ENCODE measurements at places on chromosomes 7 and 10.
A peak's percentile ranks its signal among the peaks of the same experiment; 100 is the strongest.

GRCh38 chr7:158846304-158846703, 10.1 kb upstream of the DYNC2I1 start:
- DNase-seq, result no peak

DNA sequence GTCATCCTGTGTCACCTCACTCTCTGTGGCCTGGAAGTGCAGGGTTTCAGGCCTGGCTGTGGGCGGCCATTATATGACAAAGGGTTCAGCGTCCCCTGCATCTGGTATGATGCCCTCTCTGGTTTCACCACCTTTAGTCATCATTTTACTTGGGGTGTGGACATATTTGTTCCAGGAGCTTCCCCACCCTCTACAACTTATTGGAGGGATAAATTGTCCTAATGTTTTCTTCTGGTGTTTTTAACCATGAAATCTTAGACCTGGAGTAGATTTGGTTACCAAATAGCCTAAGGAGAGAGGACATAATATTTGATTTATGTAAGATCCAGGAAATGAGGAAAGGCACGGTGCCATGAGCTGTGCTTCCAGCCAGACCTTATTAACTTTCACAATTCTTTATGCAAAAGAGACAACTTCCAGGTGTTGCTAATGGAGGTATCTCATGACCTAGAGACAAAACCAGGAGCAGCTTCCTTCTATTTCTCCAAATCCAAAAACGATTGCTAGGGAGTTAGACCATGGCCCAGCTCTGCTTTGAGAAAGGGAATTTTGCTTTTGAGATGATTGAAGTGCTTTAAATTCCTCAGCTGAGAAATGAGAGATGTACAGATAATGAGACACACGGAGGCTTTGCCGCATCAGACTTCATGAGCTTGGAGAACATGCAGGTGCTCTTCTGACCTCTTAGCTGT, 20.9 kb downstream of the WBP1L start:
- no peak for DNase-seq

- peak; percentile 53 for DNase-seq
Observed at GRCh38 chr10:73647211-73647874, 6.1 kb upstream of the MYOZ1 start.

- no peak for DNase-seq
Observed at GRCh38 chr7:135169141-135169963, 1.2 kb downstream of the CYREN start.

DNA sequence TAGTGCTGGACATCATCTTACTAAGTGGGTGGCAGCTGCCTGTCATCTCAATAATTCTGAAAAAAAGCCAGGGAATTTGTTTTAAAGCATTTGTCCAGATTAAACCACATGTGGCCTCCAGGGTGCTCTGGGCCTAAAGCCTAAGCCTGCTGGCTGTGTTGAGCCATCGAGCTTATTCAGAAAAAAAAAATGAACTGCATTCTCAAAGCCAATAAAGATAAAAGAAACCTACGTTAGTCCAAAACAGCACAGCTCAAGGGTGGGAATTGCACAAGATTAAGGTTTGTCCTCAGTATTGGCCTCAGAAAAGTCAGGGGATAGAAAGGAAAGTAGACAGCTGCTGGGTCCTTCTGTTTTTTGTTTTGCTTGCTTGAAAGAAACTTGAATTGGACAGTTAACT, 22.6 kb upstream of the PRTFDC1 start:
- DNase-seq, result no peak

DNA sequence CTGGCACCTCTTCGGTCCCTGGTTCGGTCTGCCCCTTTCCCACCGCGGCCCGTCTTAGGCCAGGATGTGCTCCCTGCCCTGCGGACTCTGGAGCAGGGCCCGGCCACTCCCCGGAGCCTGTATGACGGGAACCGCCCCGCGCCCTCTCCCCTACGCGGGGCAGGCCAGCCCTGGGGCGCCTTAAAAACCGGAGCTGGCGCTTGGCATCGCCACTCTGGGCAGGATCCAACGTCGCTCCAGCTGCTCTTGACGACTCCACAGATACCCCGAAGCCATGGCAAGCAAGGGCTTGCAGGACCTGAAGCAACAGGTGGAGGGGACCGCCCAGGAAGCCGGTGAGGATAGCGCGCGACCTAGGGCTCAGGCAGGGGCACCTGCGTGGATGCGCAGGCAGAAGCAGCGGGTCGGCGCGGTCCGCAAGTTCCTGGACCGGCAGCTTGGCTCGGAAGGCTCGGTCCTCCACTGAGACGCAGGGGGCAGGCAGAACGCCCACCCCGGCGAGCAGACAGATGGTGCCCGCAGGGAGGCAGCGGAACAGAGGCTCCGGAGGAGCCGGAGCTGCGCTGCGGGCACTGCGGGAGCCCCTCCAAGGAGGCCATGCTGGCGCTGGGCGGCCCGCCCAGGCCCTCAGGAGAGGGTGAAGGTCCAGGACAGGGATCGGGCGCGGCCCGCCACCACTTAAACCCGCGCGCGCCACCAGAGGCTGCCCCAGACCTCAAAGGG, at the start of gene ADIRF:
TSS of gene ADIRF (plus strand) at position 212 of the 723 bp plus-strand sequence. CDS start at position 275, 63 bp downstream.
- no peak for DNase-seq

DNA sequence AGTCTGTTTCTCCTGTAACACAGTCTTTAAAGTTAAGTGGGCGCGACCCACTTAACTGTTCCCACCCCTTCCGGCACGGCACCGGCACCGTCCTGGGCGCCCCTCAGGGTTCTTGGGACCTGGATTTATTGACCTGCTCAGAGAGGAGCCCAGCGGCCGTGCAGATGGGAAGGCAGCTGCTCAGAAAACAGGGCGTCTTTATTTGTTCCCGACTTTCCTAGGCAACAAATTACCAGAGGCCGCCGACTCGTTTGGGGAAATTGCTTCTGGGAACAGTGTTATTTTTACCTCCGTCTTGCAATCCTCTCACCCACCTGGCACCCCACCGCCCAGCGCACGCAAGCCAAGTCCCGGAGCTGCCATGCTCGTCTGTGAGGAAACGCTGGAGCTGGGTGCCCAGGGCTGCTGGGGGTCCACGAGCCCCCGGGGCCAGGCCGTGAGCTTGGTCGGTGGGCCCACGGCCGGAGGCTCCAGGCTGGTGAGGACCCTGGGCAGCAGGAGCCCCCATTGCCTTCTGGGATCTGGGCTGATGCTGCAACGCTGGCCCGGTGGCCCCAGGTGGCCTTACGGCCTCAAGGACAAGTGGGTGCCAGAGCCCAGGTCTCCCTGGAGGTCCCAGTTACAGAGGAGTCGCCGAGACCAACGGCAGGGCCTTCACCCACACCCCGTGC, 14.9 kb upstream of the ADGRA1 start:
- no peak for DNase-seq

- no peak for DNase-seq
Observed at GRCh38 chr10:35576730-35577129, 28.4 kb upstream of the GJD4 start.

GRCh38 chr7:103914147-103914899, 75.1 kb downstream of the RELN start:
- no peak for DNase-seq

- no peak for DNase-seq
Observed at GRCh38 chr10:59865101-59865500, 41.3 kb downstream of the CCDC6 start.

DNA sequence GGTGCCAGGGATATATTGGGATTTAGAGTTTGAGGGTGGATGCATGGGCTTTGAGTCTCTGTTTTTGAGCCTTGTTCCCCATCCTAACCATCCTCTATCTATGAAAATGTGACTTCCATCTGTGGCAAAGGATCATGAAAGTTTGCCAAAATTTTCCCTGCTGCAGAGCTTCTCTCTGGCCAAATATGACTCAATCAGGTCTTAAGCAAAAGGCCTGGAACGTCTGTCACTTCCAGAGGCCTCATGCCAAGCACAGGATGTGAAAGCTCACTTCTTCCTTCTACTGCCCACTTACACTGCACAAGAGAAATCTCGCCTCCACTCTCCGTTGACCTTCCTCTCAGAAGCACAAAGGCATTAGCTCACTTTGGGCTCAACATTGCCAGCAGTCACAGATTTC, 696.9 kb upstream of the NRP1 start:
- no peak for DNase-seq

DNA sequence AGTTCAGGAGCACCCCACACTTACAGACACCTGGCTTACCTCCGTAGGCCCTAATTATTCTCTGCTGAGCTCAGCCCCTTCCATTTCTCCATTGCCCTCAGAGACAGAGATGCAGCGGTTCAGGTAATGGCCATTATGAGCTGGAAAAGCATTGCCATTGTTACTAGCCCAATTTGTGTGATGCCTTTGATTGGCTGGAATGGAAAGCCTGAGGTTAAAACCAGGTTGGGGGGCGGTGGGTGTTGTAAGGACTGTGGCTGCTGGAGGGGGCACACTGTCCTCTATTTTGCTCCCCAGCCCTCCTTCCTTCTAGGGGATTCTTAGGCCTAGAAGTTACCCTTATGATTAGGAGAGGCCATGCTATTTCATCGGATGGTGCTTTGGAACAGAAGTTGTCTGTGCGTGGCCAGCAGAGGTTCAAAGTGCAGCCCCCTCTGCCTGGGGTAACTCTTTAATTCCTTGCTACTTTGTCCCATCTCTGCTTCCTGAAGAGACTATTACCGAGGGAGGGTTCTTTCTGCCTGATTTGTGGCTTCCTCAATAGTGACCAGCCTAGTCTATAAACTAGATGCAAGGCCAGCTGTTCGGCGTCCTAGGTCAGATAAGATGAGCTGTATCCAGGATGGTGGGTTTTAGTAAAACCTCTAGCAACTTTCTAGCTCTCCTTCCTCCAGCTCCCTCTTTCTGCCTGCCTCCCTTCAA, 14.2 kb upstream of the ACSL5 start:
- no peak for DNase-seq

- DNase-seq, result no peak
Observed at GRCh38 chr7:138208864-138209263, 132.6 kb downstream of the AKR1D1 start.

GRCh38 chr10:27188897-27189296, 33.7 kb downstream of the MASTL start:
- no peak for DNase-seq

DNA sequence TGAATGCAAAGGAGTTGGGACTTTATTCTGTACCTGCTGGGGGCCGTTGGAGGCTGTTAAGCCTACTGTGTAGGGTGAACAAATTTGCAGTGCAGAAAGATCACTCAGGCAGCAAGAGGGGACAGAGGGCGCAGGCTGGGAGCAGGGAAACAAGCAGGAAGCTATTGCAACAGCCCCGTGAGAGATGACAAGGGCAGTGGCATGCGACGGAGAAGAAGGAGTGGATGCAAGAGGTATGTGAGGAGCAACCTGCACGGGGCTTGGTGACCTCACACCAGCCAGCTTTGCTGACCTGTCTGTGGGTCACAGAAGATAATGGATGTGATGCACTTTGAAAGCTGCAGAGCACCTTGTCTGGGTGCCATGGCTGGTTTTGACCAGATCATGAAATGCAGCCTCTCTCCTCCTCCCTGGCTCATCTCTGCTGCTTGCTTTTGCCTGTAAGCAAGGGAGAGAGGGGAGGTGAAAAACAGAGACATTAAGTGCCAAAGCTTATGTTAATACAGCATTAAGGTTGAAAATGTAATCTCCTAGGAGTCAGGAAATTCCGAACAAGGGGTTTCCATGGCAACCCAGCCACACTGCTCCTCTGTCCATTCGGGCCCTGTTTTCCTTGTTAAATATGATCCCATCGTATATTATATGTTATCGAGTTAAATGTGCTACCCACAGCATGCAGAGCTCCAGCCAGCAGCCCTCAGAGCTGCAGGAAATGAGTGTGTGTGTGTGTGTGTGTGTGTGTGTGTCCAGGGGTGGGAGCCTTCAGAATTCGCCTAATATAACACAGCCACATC, 314.3 kb upstream of the ZMIZ1 start:
- DNase-seq, result no peak

DNA sequence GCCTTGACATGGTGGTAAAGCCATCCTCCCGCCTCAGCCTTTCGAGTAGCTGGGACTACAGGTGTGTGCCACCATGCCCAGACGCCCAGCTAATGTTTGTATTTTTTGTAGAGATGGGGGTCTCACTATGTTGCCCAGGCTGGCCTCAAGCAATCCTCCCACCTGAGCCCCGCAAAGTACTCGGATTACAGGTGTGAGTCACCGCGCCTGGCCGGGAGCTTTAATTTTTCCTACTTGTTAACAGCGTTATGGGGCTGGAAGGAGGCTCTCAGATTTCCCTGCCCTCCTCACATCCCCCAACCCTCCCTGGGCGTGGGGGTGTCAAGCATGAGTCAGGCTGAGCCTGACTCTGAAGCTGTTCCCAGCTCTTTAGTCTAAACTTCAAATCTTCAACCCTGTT, 8.3 kb downstream of the ALKBH4 start:
- no peak for DNase-seq

DNA sequence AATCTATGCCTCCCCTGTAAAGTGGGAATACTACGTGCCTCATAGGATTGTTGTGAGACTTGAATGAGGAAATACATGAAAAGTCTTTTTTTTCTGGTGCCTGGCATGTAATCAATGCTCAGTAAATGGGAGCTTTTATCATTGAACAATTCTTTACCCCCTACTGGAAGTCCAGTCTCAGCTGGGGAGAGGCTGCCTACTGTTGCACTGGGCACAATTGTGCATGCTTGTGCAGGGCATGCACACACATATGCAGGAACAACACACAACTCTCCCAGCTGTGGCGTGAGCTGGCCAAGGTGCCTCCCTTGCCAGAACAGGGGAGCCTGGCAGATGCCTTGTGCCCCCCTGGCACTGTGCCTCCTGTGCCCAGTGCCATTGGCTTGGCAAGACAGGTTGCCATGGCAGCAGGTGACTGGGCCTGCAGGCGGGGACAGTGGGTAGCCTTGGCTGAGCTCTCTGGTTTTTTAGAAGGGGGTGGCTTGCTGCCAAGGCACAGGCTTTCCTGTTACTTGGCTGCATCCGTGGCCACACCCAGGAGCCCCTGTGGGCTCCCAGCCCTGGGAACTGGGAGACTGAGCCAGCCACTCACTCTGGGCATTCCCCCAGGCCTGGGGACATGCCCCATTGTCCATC, 16.1 kb upstream of the PALD1 start:
- no peak for DNase-seq

DNA sequence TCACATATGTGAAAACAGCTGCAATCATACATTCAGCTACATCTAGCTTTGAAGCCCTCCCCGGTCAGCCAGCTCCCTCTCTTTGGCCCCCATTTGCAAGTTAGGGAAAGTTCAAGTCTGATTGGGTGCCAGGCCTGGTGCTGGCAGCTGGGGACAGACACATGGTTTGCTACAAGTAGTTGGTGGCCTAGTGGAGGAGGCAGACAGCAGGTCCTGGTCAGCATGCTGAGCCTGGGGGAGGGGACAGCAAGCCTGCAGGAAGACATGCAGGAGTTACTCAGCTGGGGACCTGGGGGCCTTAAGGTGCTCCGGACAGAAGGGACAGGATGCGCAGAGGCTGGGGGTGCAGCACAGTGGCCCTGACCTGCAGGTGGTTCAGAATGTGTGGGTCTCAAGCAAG, 956.9 kb upstream of the ZNF722 start:
- no peak for DNase-seq

DNA sequence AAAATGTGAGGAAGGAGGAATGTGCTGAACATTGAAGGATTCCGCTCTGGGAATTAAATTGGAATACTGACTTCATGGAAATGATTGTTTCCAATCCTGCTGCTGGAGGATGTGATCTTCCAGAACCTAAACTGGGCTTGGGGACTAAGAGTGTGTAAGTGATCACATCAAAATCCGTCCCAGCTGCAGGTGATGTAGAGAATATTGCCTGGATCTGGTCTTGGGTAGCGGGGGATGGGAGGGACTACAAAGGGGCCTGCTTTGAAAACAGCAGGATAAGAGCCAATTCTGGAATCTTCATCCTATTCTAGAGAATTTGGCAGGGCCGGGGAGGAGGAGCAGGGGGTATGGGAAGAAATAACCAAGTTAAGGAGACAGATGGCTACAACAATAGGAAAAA, 552.2 kb upstream of the FZD8 start:
- no peak for DNase-seq

Data from left renal cortex interstitium (tissue), 4 donors.